Jurkat, Clone E6-1 (cell line): ENCODE measurements at places on chromosomes 4 and X.

- DNase-seq = no peak
These were observed 91.5 kb upstream of the DHRSX start for GRCh38 chrX:2592279-2592678.

GRCh38 chr4:139956507-139957017 is 197.4 kb downstream of the MAML3 start:
- DNase-seq = no peak

DNA sequence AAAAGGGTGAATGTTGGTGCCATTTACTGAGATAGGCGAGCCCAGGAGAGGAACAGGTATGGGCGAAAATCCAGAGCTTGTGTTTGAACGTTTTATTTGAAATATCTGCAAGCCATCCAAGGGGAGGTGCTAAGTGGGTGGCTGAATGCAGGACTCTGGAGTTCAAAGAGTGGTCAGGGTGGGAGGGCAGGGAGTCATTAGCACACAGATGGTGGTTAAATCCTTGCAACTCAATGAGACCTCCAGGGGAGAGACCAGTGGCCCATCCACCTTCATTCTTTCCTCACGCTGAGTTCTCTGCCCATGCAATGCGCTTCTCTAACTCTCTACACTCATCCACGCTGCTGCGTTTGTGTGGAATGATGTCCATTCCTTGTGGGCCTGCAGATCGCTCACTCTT is 101.1 kb downstream of the VCX3B start:
- no peak for DNase-seq

DNA sequence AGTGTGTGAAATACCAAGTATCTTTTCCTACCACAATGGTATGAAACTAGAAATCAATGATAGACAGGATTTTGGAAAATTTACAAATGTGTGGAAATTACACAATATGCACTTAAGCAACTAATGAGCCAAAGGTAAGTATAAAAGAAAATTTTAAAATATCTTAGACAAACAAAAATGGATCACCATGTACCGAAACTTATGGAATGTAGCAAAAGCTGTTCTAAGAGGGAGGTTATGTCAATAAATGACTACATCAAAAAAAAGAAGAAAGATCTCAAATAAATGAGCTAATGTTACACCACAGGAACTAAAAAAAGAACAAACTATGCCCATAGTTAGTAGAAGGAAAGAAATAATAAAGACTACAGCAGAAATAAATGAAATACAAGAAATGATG is 1084.1 kb downstream of the TECRL start:
- no peak for DNase-seq

DNA sequence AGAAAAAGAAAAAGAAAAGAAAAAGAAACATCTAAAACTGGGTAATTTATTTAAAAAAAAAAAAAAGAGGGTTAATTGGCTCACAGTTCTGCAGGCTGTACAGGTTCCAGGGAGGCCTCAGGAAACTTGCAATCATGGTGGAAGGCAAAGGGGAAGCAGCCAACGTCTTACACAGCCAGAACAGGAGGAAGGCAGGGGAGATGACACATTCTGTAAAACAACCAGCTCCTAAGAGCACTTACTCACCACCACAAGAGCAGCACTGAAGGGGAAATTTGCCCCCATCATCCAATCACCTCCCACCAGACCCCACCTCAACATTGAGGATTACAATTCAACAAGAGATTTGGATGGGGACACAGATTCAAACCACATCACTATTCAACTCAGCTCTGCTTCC is 36.8 kb upstream of the TMEM184C start:
- no peak for DNase-seq
